ENCODE measurements at places on chromosomes 13 and 19.

DNA sequence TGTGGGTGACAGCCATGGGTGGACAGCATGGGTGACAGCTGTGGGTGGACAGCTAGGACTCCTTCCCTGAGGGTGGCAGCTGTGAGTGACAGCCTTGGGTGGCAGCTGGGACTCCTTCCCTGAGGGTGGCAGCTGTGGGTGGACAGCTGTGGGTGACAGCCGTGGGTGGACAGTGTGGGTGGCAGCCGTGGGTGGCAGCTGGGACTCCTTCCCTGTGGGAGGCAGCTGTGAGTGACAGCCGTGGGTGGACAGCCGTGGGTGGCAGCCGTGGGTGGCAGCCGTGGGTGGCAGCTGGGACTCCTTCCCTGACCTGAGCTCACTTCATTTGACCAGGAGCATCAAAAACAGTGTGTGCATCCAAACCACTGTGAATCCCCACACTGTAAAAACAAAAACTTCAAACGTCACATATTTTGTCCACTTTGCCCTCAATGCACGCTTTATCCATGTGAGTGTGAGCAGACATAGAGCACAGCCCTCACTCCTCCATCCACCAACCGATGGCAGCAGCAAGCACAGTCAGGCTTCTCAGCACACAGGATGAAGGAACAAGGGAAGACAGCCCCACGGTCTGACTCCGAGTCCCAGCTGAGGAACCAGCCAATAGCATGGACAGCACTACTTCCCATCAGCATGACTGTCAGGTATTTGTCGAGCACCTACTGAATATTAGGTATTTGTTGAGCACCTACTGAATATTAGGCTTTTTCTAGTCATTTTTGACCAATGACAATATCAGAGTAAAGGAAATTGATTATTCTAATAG lies 1.6 kb upstream of the CFAP97D2 start:
- H3K27ac ChIP-seq: no peak overlapping the region
- no peak overlapping the region for H3K4me3 ChIP-seq
- no peaks in the 10 kb centered on the region for H3K36me3 ChIP-seq
- H3K4me1 ChIP-seq: peaks cover 5% of the 10 kb centered on the region
- no peak for DNase-seq
- H3K27me3 ChIP-seq: peaks cover 35% of the 10 kb centered on the region

DNA sequence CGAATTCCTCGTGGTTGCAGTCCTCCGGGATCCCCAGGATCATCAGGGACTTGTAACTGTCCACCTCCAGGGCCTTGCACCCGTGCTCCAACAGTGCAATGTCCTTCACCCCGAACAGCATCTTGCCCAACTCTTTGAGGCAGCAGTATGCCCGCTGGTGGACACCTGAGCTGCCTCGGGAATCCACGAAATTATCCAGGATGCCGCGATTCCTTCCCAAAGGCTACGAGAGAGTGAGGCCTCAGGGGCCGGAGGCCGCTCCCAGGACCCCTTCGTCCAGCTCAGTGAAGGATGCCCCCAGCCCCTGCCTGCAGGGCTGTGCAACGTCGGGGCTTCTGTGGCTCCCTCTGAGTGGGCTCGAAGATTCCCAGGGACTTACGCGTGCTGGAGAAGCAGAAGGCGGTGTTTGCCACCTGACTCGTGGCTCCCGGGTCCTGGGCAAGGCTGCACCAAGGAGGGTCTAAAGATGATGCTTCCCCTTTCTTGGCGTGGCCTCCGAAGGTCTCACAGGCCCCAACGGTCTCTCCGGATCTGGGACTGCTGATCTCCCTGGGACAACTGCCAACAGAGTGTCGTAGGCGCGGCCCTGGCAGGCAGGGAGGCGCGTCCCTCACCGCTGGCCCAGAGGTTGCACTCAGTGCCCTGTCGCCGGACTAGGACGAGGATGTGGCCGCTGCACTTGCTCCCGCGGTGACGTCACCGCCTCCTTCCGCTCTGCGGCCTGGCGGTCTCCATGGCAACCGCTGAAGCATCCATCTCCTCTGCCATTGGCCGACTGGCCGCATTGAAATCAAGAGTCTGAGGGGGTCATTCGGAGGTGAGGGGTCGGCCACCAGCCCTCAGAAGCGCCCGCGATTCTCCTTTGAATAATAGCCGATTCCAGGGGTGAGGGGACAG lies at the start of gene PNMA8C:
PNMA8C (minus strand) TSS at position 698 of the 897 bp plus-strand sequence; CDS start at position 121, 577 bp downstream.
- no peak within 1 kb of the TSS for H3K27ac ChIP-seq
- 0 out of 2 replicates have a peak, but pooled peaks cover 1% of the 10 kb centered on the region for H3K4me1 ChIP-seq
- peak; percentile 63 for DNase-seq
- H3K27me3 ChIP-seq: peaks cover 3% of the 10 kb centered on the region

GRCh38 chr13:95457294-95457693 lies 95.2 kb upstream of the CLDN10 start:
- H3K4me3 ChIP-seq: no peak overlapping the region
- DNase-seq: peak; percentile 10
- no peaks in the 10 kb centered on the region for H3K4me1 ChIP-seq
- peaks cover 4% of the 10 kb centered on the region for H3K27me3 ChIP-seq
- H3K27ac ChIP-seq: no peak overlapping the region
- no peaks in the 10 kb centered on the region for H3K36me3 ChIP-seq

GRCh38 chr19:39481229-39481545 lies 549 bp downstream of the TIMM50 start:
- peaks cover 9% of the 10 kb centered on the region for H3K4me1 ChIP-seq
- peak overlapping the region; percentile 75 for H3K4me3 ChIP-seq
- H3K36me3 ChIP-seq: peaks cover 14% of the 10 kb centered on the region
- no peaks in the 10 kb centered on the region for H3K27me3 ChIP-seq
- DNase-seq: no peak

DNA sequence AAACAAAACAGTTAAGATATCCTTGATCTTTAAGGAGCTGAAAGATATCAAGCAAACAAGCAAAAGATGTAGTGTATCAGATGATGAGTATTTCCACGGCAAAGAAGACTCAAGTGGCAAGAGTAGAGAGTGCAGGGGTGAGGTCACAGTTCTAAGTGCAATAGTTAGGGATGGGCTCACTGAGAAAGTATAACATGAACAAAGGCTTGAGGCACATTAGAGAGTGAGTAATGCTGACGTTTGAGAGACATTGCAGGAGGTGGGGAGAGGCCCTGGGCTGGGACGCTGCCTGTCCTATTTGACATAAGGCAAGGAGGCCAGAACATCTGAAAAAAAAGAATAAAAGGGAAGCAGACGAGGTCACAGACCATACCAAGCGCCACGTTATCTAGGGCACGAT lies 1.4 kb downstream of the DUXA start:
- no peak for DNase-seq
- H3K27ac ChIP-seq: no peak overlapping the region
- no peaks in the 10 kb centered on the region for H3K36me3 ChIP-seq
- no peak overlapping the region for H3K4me3 ChIP-seq
- H3K4me1 ChIP-seq: no peaks in the 10 kb centered on the region

GRCh38 chr13:42354241-42355091 lies 82.5 kb downstream of the AKAP11 start:
- no peaks in the 10 kb centered on the region for H3K4me1 ChIP-seq
- no peak overlapping the region for H3K27ac ChIP-seq
- H3K4me3 ChIP-seq: no peak overlapping the region
- H3K36me3 ChIP-seq: no peaks in the 10 kb centered on the region

DNA sequence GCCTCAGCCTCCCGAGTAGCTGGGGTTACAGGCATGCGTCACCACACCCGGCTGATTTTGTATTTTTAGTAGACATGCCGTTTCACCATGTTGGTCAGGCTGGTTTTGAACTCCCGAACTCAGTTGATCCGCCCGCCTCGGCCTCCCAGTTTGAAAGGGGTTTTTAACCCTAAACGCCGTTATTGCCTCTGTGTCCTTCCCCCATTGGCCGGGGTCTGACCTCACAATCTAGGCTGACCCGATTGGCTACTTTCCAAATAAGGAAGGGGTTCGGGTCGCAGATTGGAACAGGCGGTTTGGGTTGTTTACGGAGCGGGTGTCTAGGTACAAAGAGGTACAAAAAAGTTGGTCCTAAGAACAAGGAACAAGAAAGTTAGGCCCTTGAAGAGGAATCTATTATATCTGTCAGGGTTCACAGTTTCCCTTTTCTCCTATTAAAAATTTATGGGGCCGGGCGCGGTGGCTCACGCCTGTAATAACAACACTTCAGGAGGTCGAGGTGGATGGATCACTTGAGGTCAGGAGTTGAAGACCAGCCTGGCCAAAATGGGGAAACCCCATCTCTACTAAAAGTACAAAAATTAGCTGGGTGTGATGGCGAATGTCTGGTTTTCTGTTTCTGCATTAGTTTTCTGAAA lies 1.0 kb downstream of the ZNF253 start:
- H3K4me1 ChIP-seq: no peaks in the 10 kb centered on the region
- H3K27me3 ChIP-seq: no peaks in the 10 kb centered on the region
- peak overlapping the region; percentile 84 for H3K27ac ChIP-seq
- H3K4me3 ChIP-seq: peak overlapping the region; percentile 90
- no peak for DNase-seq
- H3K36me3 ChIP-seq: peaks cover 4% of the 10 kb centered on the region

DNA sequence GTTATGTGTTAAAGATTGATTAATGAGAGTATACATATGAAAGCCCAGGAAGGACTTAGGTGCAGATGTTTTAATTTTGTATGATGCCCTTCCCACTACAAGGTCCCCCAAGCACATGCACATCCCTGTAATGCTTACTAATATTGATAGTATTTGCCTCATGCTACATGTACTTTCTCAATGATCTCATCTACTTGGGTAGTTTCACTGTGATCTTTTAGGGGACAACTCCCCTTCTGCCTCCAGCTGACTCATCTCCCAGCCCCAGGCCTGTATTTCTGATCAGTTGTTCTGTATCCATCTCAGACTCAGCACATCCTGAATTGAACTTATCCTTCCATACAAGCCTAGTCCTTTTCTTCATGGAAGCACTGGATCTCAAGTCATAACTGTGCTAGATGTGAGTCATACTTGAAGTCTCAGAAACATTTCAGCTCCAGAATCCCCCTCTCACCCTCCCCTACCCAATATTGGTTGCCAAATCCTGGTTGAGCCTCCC lies 49.4 kb upstream of the INTS6 start:
- no peaks in the 10 kb centered on the region for H3K36me3 ChIP-seq
- no peak overlapping the region for H3K4me3 ChIP-seq
- H3K27me3 ChIP-seq: no peaks in the 10 kb centered on the region
- no peak overlapping the region for H3K27ac ChIP-seq
- peaks cover 1% of the 10 kb centered on the region for H3K4me1 ChIP-seq
- DNase-seq: peak; percentile 59

DNA sequence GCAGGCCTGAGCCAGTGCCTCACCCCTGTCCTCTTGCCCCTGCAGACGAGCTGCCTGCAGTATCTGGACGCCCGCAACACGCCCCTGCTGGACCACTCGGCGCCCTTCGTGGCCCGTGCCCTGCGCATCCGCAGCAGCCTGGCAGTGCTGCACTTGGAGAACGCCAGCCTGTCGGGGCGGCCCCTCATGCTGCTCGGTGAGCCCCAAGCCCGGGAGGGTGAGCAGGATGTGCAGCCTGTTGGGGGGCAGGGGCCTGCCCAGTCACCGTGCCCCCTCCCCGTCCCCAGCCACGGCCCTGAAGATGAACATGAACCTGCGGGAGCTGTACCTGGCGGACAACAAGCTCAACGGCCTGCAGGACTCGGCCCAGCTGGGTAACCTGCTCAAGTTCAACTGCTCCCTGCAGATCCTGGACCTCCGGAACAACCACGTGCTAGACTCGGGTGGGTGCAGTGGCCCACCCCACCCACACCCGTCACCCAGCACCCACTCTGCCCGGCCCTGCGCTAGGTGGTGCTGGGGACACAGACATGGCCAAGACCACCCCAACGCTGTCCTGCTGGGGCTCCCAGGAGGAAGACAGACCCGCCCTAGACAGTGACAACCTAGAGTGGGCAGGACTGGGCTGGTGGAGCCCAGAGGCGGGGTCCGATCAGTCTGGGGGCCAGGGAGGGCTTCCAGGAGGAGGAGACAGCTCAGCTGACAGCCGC lies 18.6 kb downstream of the NKPD1 start:
- H3K27me3 ChIP-seq: no peaks in the 10 kb centered on the region
- no peak overlapping the region for H3K27ac ChIP-seq
- H3K36me3 ChIP-seq: peaks cover 43% of the 10 kb centered on the region
- no peak overlapping the region for H3K4me3 ChIP-seq
- no peaks in the 10 kb centered on the region for H3K4me1 ChIP-seq

DNA sequence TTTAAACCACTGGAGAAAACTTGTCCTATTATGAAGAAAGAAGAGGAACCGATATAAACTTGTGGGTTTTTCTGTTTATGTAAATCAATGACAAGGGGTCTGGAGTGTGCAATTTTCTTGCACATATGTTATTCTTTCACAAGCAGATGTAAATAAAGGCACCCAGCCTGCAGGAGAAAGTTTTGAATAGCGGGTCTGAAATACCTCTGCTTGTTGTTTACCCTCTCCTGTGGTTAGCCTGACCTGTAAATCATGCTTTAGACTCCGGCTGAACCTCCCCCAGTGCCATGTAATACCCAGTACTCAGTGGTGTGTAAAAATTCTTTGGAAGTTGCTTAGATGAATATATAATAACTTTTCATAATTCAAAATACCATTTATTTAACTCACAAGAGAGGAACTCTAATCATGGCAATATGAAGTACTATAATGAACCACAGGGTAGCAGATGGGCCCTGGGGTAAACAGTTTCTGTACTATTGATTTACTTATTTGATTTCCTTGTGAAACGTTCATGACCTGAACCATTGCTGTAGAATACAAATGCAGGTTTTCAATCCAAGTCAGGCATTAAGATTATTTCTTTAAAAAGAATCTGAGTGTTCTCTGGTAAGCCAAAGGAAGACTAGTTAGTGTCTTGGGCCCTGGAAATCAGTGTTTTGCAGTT lies 245.1 kb downstream of the LMO7 start:
- H3K4me1 ChIP-seq: peaks cover 5% of the 10 kb centered on the region
- no peak overlapping the region for H3K4me3 ChIP-seq
- H3K36me3 ChIP-seq: no peaks in the 10 kb centered on the region
- DNase-seq: peak; percentile 77

DNA sequence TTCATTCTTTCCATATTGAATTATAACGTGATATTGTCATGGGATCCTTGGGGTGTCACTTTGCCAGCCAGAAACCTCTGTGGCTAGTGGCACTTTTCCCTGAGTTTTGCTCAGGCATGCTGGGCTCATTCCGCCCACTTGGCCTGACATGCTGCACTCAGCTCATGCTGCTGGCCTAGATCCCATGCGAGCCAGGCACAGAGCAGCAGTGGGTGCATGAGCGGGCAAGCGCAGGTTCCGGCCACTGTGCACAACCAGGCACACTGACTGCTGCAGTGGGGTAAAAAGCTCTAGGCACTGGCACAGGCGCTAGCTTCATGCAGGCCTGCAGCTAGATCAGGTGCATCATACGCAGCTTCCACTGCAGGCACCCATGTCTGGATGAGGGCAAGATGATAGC lies 221.2 kb downstream of the MAB21L1 start:
- H3K4me1 ChIP-seq: no peaks in the 10 kb centered on the region
- H3K27me3 ChIP-seq: no peaks in the 10 kb centered on the region
- no peak for DNase-seq
- H3K4me3 ChIP-seq: no peak overlapping the region
- no peaks in the 10 kb centered on the region for H3K36me3 ChIP-seq
